ENCODE measurements at places on chromosomes 4 and X.

GRCh38 chr4:82898322-82899243 is 2.0 kb upstream of the THAP9 start:
- DNase-seq, result no peak

GRCh38 chr4:6268650-6269615 is 717 bp upstream of the WFS1 start:
- no peak for DNase-seq

- DNase-seq, result no peak
These were observed 192.5 kb upstream of the ADAMTS3 start for GRCh38 chr4:72761368-72762038.

DNA sequence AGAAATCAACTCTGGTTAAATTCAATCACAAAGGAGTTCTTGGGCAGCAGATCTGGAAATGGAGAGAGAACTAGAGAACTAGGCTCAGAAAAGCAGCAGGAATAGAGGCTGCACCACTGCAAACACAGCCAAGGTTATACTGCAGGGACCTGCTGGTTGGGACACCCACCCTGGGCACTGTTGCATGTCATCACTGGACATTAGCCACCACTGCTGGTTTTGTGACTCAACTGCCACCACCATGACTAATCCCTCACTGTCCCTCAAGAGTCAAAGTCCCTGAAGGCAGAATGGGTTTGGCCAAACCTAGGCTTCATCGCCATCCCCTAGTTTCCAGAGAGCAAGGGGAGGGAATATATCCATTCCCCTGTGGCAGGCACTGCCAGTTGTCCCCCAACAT is 38.1 kb upstream of the IRAK1 start:
- DNase-seq, result no peak

DNA sequence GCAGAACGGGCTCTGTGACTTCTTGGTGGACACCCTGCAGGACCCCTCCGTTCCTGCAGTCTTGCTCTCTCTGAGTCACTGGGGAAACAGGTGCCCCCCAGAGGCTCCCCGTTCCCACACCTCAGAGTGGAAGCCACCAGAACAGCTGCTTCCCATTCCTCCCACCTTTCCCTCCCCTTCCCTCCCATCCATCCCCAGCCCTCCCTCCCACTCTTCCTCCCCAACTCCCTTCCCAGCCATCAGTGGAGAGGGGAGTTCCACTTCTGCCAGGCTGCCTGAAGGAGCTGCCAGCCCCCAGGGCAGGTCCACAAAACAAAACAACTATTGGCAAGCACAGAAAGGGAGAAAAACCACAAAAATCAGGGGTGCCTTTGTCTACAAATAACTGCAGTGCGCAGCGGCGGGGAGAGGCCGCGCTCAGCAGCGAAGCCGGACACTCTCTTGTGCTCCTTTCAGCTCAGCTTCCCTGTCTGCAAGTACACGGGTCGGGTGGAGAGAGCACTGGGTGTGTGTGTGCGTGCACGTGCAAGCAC is 8.1 kb downstream of the SSR4 start:
- DNase-seq, result no peak

DNA sequence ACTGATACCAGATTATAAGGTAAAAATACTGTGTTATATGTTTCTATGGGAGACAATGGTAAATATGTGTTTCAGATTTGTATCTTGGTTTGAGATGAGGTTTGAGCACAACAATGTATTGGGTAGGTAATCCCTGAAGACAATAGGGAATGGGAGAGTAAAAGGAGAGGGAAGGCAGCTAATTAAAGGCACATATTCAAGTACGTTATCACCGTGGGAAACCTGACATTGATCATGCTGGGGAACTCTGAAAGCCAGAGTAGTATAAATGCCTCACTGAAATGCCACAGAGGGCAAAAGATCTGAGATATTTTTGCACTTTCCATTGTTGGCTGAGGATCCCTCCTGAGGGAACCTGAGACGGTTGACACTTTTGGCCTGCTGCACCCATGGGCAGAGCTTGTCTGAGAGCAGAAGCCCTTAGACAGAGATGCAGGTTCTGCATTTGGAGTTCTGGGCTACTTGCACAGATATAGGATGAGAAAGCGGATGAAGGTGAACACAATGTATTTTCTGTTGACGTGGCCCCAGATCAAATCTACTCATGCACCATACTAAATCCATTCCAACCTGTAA is 506.7 kb downstream of the PCDH18 start:
- DNase-seq, result no peak

GRCh38 chr4:52423967-52424366 is 235.1 kb downstream of the USP46 start:
- no peak for DNase-seq

GRCh38 chrX:47321386-47321785 is 49.0 kb upstream of the ZNF157 start:
- no peak for DNase-seq

DNA sequence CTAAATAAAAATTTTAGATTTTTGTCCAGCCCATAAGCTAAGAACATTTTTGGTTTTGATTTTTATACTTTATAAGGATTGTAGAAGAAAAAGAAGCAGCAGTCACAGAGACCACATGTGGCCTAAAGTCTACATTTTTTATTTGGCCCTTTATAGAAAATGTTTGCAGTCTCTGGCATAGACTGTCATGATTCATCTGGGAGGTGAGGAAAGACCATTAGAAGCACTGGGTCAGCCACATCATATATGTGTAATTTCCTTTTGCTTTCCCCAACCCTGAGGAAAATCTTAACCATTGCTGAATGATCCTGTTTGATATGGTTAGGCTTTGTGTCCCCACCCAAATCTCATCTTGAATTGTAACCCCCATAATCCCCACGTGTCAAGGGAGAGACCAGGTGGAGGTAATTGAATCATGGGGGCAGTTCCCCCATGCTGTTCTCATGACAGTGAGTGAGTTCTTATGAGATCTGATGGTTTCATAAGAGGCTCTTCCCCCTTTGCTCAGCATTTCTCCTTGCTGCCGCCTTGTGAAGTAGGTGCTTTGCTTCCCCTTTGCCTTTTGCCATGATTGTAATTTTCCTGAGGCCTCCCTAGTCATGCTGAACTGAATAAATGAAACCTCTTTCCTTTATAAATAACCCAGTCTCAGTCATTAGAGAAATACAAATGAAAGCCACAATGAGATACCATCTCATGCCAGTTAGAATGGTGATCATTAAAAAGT is 12.1 kb upstream of the COPS4 start:
- DNase-seq, result peak; percentile 45

GRCh38 chr4:1375051-1375721 is 28.2 kb downstream of the UVSSA start:
- no peak for DNase-seq

- no peak for DNase-seq
These were observed 167.0 kb upstream of the CASK start for GRCh38 chrX:42090395-42090794.

DNA sequence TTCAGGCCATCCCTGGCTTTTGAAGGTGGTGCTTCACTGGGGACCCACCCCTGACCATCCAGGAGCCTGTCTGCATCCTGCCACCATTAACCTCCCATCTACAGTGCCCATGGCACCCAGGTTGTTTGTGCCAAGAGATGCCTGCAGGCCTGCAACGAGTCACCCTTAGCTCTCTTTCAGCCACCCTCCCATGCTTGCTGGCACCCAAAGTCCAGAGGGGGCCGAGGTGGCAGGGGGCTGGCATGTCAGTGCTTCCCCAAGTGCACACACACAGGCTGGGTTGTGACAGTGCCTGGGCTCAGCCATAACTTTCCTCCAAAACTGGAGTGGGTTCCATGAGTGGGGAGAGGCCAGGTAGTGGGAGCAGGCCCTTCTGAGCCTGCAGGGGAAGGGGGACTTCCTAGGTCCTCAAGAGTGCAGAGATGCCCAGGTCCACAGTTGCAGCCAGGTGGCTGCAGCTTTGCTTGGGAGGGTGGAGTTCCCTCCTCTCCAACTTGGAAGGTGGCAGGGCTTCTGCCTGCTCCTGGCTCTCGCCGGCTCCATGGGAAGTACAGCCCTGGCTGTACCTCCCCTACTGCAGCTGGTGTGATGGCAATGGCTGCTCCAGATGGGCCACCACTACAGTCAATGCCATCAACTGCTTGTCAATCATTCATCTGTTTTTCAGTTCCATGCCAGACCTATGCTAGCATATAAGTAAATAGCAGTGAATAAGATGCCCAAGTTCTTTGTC is 235.9 kb upstream of the GIMD1 start:
- no peak for DNase-seq

DNA sequence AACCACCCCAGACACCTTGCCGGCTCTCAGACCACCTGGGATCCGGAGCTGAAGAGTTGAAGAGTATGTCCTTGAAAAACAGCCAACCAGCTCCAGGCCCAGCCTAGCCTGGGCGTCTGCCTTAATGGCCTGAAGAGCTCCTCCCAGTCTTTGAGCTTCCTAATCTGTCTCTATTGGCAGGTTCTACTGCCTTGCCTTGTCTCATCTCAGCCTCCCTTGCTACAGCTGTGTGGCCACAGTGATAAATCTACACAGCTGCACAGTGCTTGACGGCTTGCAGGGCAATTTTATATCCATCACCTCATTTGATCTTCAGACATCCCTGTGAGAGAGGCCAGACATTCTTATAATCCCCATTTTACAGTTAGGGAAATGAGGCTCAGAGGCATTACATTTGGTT is 19.9 kb downstream of the AWAT2 start:
- no peak for DNase-seq

DNA sequence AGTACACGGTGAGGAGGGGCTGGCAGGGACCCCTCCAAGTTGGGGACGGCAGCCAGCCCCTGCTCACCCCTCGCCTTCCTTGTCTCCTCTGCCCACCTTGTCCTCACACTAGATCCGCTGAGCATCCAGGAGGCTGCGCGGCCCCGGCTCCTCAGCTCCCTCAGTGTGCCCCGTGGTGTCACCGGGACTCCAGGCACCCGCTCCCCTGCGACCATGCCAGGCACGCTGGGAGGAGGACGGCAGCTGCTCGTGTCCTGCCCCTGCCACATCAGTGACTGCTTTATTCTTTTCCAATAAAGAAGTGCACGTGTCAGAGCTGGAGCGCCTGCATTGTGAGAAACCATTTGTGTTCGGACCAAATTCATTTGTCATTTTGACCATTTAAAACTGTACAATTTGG is 6.4 kb downstream of the FAM50A start:
- DNase-seq, result no peak

DNA sequence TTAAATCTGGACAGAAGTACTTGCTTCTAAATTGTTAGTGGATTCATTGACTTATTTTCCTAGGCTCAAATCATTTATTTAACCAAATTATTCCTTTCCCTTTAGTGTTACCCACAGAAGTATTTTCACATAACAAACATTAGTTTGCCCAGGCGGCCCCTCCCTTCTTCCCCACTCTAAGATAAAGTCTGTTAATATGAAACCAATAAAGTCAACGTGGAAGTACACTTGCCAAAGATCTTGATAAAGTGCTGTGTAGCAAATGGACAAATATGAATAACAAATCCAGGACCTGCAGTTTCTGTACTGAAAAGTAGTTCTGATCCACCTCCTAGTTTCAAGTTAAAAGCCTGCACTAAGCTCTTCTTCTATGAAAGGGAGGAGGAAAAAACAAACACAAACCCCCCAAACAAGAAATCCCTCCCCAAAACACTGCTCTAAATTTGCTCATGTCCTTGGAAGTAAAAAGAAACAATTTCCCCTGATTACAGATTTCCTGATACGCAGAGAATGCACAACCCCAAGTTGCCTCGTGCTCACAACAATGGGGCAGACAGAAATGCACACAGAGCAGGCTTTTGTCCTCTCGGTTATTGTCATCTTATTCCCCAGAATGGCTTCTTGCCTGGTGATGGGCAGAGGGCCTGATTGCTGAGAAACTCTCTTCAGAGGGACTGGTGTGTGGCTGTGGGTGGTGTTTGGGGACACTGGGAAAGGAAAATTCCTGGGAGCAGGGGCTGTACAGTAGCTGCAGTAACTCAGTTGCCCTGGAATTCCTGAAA is 23.2 kb downstream of the TMSB4X start:
- DNase-seq, result no peak

DNA sequence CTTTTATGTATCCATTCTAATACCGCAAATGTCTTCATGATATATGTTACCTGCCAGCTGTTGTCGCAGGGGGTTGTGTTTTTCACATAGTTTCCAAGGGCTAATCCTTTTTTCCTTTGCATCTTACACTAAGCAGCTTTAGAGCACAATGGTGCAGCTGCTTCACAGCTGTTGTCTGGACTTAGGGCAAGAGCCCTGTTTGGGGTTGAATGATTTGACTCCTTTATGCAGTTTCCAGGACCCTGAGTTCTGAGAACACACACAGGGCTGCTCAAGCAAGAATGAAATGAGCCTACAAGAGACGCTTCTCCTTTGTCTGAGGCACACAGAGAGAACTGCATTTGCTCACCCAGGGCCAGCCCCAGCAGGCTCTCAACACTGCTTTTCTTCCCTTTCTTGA is 20.2 kb downstream of the CCNG2 start:
- DNase-seq, result no peak

GRCh38 chr4:179678093-179678814 is 2236.0 kb upstream of the AGA start:
- no peak for DNase-seq

DNA sequence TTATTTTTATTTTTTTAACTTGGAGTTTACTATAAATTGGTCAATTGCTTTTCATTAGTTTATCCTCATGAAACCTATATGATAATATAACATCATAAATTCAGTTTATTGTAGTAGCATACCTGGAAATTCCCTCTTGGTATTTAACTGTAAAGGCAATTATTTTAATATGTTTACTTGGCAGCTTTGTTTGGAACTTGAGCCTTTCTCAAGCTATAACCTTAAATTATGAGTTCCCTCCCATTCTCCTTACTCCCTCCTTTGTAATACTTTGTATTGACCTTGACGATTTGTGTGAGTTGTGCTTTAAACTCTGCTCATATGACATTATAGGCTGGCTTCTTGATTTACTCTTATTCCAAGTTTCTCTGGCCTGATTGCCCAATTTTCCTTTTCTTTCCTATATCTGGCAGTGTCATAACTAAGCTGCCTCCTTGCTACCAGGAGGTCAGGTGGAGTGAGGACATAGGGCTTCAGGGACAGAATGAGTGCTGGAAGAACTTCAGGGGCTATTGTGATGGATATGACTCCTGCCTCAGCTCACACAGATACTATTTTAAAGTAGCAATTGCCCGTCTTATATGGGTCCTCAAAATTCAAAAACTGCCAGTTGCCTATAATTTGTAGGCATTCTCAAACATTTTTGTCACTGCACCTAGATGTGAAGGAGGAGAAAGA is 77.7 kb downstream of the RAP1GDS1 start:
- DNase-seq, result no peak

- DNase-seq, result no peak
These were observed 51.3 kb upstream of the NPNT start for GRCh38 chr4:105843941-105844340.

DNA sequence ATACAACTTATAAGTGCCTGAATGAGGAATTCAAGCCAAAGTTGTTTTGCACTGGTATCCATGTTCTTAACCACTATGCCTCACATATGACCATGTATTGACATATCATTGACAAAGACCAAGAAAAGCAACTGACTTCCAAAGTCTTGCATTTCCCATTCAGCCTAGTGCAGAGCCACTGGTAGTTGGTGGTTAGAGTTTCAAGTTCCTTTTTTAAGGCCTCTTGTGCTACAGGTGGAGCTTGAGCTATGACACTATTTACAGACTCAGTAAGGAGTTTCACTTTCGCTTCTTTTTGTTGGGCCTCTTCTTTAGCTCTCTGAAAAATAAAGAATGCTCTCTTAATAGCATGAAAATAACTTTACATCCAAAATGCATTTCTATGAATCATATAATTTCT is 763.0 kb downstream of the DMD start:
- no peak for DNase-seq

Measured in GF-D8 (cell line).